Stimulated activated CD4-positive, alpha-beta T cell treated with anti-CD3 and anti-CD28 coated beads, Interleukin-15, amount 100 ng/mL, for 24 hours (primary cell): ENCODE measurements at places on chromosomes 7 and 10.
A peak's percentile ranks its signal among the peaks of the same experiment; 100 is the strongest.

- no peak for DNase-seq
Measured at GRCh38 chr10:121461307-121461706, 136.9 kb downstream of the FGFR2 start.

GRCh38 chr7:17625043-17625442 is 315.3 kb downstream of the SNX13 start:
- DNase-seq = no peak

- no peak for DNase-seq
Measured at GRCh38 chr7:70696201-70696754, 435.7 kb upstream of the GALNT17 start.

DNA sequence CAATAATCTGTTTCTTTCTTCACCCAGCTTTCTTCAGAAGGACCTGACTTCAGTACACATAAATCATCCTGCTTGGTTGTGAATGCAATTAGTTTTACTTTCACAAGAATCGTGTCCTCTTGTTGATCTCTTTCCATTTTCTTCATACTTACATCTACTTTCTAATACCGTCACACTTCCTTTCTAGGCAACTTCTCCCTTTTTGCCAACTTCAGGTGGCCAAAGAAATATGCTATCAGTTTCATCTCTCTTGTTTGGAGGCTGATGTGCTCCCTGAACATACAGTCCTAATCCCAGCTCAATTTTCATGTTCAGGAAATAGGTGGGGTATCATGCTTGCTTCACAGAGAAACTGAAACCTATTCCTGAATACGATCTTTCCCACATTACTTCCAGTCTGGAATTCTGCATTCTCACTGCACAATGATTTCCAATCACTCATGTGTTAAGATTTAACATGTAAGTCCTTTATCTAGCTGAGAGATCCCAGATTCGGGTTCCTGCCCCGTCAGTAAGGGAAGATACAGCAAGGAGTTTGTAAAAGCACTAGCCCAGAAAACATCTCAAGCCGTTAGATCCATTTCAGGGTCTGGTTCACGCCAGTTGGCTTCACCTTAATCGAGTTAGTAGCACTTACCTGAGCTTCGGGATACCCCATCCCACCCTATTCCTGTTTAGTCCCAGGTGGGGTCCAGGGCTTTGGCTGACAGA is 994 bp downstream of the SLC25A28 start:
- DNase-seq = peak; percentile 7

- no peak for DNase-seq
Measured at GRCh38 chr10:118101501-118101900, 54.8 kb upstream of the RAB11FIP2 start.

- no peak for DNase-seq
Measured at GRCh38 chr7:96770758-96771157, 61.1 kb upstream of the SEM1 start.

DNA sequence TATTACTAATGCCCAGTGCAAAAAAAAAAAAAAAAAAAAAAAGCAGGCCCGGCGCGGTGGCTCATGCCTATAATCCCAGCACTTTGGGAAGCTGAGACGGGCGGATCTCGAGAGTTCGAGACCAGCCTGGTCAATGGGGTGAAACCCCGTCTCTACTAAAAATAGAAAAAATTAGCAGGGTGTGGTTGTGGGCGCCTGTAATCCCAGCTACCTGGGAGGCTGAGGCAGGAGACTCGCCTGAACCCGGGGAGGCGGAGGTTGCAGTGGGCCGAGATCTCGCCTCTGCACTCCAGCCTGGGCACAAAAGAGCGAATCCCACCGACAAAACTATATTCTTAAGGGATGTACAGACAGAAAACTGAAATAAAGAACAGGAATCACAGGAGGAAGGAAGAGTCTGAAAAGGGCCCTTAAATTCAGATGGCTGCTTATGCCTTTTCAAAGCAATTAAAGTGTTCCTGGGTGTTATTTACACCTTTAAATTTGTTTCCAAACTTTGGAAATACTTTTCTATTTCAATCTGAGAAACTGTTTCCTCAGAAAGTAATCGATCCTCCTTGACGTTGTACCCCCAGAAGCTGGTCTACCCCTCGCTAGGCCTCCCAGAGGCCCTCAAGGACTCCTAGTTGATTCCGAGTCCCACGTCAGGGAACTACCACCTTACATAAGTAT is 2.0 kb upstream of the KMT2E start:
- DNase-seq = peak; percentile 50

GRCh38 chr10:82331716-82332115 is 456.7 kb downstream of the NRG3 start:
- no peak for DNase-seq

DNA sequence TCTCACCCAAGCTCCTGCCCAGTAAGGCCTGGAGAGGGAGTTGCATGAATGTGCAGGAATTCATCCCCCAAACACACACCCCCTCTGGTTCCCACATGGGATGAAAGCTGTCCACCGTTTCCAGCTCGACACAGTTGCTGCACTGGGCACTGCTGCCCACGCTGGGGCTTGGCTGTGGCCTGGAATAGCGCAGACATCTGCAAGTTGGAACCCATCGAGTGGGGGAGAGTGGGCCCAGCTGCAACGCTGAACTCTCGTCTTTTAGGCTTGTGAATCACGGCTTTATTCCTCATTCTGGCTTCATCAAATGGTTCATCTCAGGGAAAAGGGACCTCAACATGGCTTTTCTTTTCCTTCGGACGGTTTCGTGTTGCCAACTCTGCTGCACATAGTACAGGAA is 264.7 kb downstream of the DNAJB6 start:
- DNase-seq = no peak

GRCh38 chr7:14598978-14599377 is 303.6 kb downstream of the DGKB start:
- no peak for DNase-seq

DNA sequence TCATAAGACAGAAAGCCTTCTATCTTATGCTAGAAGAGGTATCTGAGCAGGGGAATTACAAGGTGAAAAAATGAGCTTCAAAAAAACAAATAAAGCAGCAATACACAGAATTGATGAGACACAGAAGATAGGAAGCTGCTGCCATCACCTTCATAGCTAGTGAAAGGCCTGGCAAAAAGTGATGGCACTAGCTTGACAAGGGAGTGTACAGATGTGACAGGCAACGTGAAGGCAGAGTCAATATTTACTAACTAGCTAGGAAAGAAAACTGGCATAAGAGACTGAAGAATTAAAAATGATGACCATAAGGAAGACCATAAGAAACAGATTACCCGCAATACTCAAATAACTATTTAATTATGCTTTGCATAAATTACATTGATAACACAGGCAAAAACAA is 9.4 kb downstream of the GPR22 start:
- DNase-seq = no peak

GRCh38 chr7:132450188-132450587 is 126.1 kb downstream of the PLXNA4 start:
- peak; percentile 30 for DNase-seq

DNA sequence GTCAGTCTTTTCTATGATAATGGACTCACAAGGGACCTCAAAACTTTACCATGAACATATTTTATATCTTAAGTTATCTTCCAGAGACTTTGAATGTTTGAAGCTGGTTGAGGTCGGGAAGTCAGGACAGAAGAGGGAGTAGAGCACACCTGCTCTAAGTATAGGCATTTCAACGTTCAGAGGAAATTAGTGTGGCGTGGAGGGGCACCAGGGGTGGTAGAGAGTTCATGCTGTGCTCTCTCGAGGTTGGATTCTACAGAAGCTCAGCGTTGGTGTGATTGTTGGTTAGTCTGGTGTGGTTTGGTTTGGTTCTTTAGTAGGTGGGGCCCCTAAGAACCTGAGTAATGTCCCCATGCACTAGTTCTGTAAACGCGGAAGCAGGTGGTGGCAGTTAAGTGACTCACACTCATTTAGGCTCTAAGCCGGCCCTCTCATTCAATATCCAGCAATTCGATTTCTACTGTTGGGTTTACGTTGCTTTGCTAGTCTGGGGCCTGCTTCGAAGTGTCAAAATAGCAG is 19.8 kb downstream of the CNTNAP2 start:
- no peak for DNase-seq

DNA sequence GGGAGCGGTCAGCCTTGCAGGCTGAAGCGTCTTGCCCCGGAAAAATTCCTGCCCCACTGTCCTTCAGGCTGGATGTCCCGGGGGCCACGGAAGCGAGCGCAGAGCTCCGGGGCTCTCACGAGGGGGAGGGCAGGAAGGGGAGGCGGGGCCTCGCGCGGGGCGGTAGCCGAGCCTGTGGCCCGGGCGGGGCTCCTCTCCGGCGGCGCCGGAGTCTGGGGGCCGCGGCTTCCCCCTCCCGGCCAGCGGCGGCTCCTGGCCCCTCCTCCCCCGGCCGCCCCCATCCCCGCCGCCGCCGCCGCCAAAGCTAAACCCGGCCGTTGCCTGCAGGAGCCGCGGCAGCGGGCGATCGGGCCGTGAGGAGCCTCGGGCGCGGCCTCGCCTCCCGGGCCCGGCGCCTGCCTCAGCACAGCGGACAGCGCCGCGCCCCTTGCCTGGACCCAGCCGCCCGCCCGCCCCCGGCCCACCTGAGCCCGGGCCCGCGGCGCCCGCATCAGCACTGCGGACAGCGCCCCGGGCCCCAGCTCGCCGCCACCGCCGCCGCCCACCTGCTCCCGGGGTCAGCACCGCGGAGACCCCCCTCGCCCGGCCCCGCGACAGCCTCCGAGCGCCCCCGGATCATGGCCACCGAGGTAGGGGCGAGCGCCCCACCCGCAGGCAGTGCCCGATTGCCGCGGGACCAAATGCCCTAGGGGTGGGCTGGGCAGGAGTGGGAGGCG is at the start of gene GOLGA7B:
TSS of gene GOLGA7B (plus strand) at position 157 of the 716 bp plus-strand sequence. CDS start at position 618, 461 bp downstream.
- peak; percentile 72 for DNase-seq

DNA sequence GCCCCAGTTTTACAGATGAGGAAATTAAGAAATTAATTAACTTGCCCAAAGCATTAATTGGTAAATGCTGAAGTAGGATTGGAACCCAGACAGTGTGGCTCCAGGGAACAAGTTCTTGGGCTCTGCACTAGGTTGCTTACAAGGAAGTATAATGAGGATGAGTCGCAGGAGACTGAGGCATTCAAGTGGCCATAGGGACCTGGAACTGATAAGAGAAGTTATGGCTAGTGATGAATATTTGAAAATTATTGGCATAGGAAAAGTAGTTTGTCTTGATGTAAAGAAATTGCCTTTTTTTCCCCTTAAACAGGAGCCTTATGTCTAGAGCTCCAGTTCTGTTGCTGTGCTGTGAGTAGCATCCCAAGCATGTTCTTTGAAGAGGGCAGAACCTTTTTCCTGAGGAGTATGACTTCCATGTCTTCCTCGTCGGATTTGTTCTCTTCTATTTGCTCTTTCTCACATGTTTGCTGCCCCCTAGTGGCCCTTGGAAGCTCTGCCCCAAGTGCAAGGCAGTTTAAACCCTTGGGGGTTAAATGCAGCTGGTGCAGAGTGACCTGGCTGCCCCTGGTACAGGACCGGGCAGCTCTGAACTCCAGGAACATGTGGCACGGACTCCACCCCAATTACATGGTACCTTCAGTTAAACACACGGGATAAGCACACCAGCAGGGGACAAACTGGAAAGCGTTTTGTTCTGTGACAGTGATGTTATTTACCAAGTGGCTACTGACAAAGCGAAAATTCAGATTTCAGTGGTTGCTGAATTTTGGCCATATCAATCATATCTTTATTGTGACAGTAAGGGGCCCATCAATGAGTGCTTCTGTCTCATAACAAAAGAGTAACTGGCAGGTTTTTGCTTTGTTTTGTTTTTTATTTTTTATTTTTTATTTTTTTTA is 148.8 kb downstream of the HECW1 start:
- peak; percentile 74 for DNase-seq

DNA sequence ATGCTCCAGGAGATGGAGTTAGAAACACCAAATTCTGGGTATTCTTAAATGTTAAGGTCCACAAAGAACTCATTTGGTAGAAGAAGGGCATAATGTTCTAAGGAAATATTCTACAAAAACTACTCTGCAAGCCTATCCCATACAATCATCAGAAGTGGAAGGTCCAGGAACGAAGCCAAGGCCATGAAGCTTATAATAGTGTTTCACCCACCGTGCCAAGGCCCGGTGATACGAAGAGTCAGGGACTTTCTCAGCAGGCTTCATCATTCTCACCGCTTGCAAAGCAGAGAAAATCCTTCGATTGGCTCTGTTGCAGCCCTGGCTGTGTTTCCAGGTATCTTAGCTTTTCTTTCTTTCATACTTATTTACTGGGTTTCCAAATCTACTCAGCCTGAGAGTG is 351.9 kb upstream of the CELF2 start:
- no peak for DNase-seq

DNA sequence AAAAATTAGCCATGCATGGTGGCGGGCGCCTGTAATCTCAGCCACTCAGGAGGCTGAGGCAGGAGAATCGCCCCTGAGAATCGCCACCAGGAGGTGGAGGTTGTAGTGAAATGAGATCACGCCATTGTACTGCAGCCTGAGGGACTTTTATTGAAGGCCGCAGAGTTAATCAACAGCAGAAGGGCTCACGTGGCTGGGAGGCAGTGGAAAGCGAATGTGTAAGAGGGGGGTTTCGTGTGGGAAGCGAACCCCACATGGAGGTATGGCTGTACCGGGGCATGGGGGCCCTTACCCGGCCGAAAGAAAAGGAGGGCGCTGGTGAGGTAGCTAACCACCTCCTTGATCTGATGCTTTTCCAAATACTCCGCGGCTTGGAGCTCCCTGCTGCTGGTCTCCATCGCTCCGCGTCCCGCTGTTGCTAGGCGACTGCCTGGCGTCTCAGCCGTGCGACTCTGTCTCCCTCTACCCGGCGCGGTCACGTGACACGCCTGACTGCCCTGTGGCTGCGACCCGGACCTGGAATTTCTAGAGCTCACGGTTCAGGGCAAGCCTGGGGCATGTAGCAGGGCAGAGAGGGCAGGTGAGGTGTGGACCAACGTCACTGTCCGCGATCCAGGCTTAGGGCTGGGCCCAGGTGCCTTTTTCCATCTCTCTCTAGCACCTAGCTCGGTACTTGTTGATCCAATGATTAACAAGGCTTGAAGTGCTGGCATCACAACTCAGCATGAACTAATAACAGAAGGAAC is at the start of gene EFCAB10:
TSS of gene EFCAB10 (minus strand) at position 428 of the 746 bp plus-strand sequence. CDS start at position 398, 30 bp downstream.
- peak; percentile 76 for DNase-seq

DNA sequence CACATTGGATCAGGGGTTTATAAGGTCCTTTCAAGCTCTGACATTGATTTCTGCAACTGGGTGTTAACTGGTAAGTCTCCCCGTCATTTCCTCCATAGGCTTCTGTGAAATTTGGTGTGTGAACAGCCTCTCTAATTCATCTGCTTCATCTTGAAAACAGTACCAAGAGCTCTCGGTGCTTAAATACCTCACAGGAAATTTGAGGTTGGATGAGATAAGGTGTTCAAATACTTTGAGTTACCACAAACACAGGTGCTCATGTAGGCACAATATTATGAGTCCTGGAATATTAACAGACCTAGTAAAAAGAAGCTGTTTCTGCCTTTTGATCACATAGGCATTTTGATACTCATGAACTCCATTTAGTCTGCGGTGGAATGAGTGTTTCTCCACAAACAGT is 85.2 kb downstream of the RTKN2 start:
- DNase-seq = peak; percentile 29

DNA sequence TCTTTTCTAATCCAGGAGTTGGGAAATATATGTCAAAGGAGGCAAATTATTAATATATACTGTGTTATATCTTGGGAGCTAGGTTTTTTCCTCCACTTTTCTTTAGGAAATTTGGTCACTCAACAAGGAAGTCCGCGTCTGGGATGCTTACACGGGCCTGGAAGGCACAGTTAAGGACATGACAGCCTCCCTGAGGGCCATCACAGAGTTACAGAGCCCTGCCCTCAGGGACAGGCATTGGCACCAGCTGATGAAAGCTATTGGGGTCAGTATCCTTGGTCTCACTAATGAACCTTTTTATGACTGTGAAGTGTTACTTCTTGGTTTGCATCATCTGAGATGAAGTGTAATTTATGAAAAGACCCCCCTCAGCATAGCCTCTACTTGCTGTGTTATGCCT is 74.7 kb downstream of the DNAH11 start:
- no peak for DNase-seq
